ENCODE measurements at places on chromosomes 16 and 17.

GRCh38 chr17:28039251-28039650, 3.2 kb upstream of the NLK start:
- no peak for DNase-seq

DNA sequence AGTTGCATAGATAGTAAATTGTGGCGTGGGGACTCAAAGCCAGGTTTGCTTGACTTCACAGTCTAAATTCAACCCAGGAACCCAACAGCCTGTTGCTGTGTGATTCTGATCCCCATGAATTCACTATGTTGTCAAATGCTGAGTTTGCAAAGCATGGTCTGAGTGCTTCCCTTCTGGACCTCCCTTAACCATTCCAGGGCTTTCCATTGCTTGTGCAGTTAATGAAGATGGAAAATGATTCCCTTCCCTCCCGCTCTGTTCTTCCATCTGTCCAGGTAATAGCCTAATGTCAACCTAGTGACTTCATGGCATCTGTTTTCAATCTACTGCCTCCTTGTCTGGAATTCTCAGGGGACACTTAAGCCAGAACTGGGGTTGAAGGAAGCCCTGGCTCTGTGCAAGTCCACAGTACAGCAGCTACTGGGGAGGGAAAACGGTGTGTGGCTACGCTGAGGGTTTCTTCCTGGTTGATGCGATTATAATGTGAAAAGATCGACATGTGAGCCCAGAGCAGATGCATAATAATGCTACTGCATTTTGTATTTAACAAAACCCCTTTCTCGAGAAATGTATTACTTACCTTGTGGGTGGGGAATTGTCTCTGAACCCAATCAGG, 206.7 kb downstream of the CDH13 start:
- no peak for DNase-seq

- DNase-seq = peak; percentile 74
Observed at GRCh38 chr17:8125154-8125946, 1.4 kb upstream of the HES7 start.

- no peak for DNase-seq
Observed at GRCh38 chr16:81071805-81072204, 5.2 kb downstream of the C16orf46 start.

GRCh38 chr16:50335196-50335958, 33.4 kb downstream of the BRD7 start:
- DNase-seq = no peak

DNA sequence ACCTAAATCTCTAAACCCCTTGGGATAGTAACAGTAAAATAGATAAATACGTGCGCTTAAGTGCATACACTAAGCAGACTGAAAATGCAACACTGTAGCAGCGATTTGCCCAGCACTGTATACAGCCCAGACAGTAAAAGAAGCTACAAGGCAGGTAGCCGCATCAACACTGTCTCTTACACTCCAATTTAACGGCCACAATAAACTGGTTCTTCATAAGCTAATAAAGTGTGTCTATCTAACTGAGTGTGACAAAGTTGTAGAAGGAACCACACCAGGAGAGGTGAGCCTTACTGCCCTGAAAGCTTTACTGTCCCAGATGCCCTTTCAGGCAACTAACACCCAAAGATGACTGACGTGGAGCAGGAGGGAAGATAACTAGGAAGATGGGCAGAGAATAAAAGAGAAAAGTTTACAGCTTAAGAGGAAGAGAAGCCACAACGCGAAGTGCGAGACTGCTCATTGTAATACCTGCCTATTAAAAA, 847 bp downstream of the ZDHHC7 start:
- DNase-seq = no peak

GRCh38 chr17:6196355-6196754, 126.2 kb downstream of the WSCD1 start:
- no peak for DNase-seq

DNA sequence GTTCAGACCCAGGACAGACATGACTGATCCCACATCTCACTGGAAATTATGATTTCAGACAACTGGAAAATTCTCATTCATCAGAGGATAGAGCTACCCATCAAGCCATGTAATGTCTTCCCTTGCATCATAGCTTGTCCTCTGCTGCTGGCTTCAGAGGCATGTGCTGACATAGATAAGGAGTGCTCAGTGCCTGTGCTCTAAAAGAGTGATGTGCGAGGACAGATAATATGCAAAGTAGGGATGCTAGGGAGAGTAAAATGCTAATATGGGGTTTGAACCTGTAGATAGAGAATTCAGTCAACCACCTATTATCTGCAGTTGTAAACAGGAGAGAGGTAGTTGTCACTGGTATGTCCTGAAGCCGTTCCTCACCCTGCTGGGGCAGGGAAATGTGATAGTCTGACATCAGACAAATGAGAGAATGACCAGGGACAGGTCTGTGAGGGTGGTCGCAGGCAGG, 349.7 kb upstream of the CCL2 start:
- no peak for DNase-seq

DNA sequence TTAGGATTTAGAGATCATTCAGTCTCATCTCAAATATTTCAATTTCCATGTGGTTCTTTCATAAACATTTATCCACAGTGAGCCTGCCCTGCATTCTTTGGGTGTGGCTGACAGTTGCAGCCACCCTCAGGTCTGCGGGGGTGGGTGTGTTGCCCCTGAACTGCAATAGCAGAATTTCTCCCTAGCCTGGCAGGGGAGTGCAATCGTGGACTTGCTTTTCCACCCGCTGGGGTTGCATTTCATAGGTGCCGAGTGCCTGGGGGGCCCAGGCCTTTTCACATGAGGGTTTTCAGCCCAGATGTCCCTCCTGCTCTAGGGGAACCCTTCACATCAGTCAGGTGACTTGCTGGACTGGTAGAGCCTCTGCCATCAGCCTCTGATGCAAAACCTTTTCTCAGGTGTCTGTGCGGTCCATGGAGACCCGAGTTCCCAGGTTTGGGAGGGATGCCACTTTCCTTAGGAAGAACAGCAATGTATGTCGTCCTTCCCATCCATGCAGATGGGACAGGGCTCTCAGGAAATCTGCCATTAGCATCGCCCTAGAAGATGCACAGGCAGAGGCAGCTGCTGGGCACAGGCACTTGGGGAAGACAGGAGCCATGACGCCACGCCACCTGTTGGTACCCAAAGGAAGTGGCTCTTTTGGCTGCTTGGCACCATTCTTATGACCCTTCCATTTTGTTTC, 2.4 kb upstream of the USP36 start:
- peak; percentile 47 for DNase-seq

GRCh38 chr17:59409336-59410048, 78.0 kb downstream of the YPEL2 start:
- no peak for DNase-seq
